Activated T-cell treated with anti-CD3 and anti-CD28 coated beads for 48 hours (primary cell): ENCODE measurements at places on chromosomes 4 and X.

- no peak for DNase-seq
Observed at GRCh38 chr4:78534286-78534955, 17.1 kb upstream of the ANXA3 start.

DNA sequence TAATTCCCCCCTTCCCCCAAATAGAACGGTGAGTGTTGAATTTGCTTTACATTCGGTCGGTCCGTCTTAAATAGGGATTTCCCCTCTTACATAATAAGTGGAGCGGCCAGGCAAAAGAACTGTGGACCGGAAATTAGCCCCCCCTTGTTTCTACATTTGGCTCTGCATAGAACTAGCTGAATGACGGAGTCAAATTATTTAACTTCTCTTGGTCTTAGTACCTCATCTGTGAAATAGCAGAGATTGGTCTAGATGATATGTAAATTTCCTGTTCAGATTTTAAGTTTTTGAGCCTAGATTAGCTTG lies 1.3 kb downstream of the SPATA18 start:
- DNase-seq = no peak

- no peak for DNase-seq
Observed at GRCh38 chr4:25065932-25066590, 35.3 kb upstream of the LGI2 start.

- no peak for DNase-seq
Observed at GRCh38 chr4:150033901-150034300, 44.3 kb upstream of the DCLK2 start.

GRCh38 chrX:38175139-38175538 lies 45.5 kb downstream of the SRPX start:
- DNase-seq = no peak
